ENCODE measurements at places on chromosomes 1 and 21. TPM values are rescaled to one million over a fixed set of nuclear protein-coding genes. Genes with fewer than 3 reads are reported as not detected.
A peak's percentile ranks its signal among the peaks of the same experiment; 100 is the strongest.

Gene OR6N1
- not detected for total RNA-seq

Gene EGLN1
- 51.7 TPM for total RNA-seq

DNA sequence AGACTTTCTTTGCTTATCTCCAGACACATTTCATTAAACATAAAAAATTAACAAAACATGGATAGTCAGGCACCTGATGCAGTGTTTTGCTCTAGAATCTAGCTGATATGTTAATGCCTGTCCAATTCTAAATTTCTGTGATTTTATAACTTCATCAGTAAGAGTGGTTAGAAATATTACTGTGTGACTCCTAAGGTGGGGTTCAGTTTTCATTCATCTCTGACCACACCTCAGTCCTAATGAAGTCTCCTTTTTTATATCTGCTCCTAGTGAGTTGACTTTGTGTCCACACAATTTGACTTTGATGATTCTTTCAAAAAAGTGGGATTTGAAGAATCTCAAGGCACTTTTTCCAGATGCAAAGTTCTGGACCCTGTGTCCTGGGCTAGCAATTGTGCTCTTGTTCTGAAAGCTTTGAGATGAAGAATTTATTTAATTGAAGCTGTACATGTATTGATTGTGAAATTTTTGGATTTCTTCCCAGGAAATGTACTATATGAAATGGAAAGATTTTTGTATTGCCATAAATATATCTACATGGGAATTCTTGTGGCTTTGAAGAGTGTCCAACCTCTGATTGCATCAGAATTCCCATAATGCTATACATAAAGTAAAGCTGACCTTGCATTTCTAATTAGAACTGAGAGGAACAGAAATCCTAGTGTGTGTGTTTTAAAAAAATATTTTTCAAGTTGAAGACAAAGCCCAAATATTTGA is 111.2 kb downstream of the GIPC2 start:
- no peaks in the 10 kb centered on the region for H3K27me3 ChIP-seq
- no peaks in the 10 kb centered on the region for H3K4me1 ChIP-seq
- no peaks in the 10 kb centered on the region for H3K36me3 ChIP-seq
- H3K27ac ChIP-seq = no peak overlapping the region

GRCh38 chr21:31186916-31187315 is 148.6 kb upstream of the KRTAP19-8 start:
- H3K4me1 ChIP-seq = no peaks in the 10 kb centered on the region
- H3K27ac ChIP-seq = no peak overlapping the region
- H3K36me3 ChIP-seq = no peaks in the 10 kb centered on the region
- no peak overlapping the region for H3K4me3 ChIP-seq
- peaks cover 5% of the 10 kb centered on the region for H3K27me3 ChIP-seq

GRCh38 chr1:234325878-234326496 is 47.3 kb upstream of the COA6 start:
- H3K27me3 ChIP-seq = no peaks in the 10 kb centered on the region
- H3K4me3 ChIP-seq = peak overlapping the region; percentile 25
- no peaks in the 10 kb centered on the region for H3K36me3 ChIP-seq
- no peak overlapping the region for H3K27ac ChIP-seq
- DNase-seq = no peak
- H3K4me1 ChIP-seq = peaks cover 7% of the 10 kb centered on the region

DNA sequence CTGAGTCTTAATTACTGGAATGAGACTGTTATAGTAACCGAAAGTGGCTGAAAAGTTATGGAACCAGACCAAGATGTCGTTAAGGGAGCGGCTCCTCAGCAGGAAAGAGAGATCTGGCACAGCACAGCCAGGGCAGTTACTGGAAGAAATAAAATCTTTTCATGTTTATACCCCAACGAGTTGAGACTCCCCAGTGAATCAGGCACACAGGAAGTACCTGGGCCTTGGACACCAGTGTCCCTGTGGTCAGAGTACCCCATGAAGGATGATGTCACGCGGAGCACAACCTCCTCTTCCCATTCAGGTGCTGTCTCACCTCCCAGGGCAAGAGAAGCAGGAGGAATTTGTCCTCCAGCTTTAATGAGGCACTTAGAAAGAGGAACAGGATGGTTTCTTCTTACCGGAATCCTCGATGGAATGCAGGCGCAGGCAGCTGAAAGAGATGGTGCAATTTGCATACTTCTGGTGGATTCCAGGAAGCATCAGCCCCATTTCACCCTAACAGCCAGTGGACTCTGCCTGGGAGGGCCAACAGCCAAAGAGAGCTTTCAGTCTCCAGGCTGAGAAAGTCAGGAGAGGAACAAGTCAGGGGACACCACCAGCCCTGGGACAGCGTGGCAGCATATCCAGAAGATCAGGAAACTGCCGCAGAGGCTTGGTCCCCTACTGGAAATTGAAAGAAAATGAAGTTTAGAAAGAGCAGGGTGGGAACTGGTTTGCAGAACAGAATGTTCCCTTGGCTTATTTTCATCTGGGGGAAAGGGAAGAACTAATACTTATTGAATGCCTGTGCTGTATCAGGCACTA is 35.9 kb upstream of the CTTNBP2NL start:
- peak overlapping the region; percentile 85 for H3K27ac ChIP-seq
- H3K36me3 ChIP-seq = no peaks in the 10 kb centered on the region
- no peaks in the 10 kb centered on the region for H3K4me1 ChIP-seq
- peak overlapping the region; percentile 27 for H3K4me3 ChIP-seq

DNA sequence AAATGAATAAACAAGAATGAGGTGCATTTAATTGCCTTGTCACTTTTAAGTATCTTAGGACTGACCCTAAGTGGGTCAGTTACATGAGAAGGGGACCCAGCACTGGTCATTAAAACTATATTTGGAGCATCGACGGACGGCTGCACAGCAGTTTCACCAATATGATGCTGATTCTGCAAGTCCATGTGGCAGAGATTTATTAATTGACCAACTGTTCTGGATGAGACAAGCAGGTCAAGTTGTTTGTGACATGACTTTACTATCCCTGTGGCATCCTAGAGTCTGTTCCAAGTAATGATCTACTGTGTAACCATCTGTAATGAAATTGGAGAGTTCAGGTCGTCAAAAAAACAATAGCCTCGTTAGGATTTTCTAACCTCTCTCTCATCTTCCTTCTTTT is 9.5 kb downstream of the AMPD1 start:
- no peak overlapping the region for H3K27ac ChIP-seq
- no peak for DNase-seq
- H3K27me3 ChIP-seq = no peaks in the 10 kb centered on the region
- no peaks in the 10 kb centered on the region for H3K4me1 ChIP-seq
- H3K4me3 ChIP-seq = no peak overlapping the region
- no peaks in the 10 kb centered on the region for H3K36me3 ChIP-seq

DNA sequence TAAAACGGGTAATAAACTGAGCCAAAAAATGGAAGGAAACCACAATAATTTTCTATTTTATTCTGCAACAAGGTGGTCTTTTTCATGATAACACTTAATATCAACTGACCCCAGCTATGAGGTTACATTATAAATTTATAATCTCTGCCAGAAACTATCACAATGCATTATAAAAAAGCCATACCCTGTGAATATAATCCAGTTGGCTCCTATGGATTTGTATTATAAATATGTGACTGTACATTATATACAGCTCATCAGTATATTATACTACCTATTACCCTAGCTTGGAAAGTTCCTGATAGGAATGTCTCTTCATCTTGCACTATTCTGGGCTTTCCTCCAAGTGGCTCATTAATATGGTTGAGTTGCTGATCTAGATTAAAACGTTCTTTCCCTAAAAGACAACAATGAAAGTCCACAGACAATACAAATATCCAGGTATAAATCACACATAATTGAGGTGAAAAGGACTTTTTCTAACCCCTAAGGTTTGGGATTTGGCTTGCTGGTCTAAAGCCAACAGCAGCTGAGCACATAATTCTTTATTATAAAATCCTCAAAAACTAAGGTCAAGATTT is 487.7 kb downstream of the TTLL7 start:
- no peak overlapping the region for H3K27ac ChIP-seq
- no peak overlapping the region for H3K4me3 ChIP-seq
- no peaks in the 10 kb centered on the region for H3K36me3 ChIP-seq
- H3K4me1 ChIP-seq = peaks cover 28% of the 10 kb centered on the region
- no peaks in the 10 kb centered on the region for H3K27me3 ChIP-seq

DNA sequence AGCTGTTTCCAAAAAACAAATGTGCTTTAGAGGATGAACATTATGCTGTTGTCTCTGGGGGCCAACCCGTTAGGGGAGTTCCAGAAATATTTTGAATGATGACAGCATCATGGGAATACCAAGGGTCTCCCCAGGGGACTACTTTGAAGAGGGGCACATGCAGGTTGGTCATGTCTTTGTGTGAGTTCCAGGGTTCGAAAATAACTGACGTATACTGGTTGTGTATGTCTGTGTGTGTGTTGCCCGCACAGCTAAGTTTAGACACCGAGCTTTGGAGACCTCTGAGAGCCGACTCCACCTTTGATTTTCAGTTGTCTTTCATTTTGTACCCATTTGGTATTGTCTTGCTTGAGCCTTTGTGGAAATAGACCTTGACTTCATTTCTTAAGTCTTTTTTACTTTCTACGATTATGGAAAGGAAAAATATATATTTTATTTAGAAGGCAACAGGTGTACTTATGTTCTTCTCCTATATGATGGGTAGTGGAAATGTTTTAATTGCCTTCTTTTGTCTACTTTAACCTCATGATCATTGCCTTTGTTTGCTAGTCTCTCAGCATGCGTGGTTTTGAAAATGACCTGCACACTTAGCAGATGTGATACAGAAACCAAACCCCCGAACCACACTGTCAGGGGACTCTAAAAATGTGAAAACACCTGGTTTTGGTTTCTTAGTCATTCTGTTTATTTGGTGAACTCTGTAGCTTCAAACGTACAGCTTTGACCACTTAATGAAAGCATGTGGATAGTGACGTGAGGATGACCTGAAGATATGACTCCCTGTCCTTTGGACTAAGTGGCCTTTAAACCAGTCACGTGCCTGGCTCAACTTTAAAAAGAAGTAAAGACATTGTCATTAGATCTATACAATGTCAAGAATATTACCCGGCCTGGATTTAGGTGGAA is 56.5 kb downstream of the GALNT2 start:
- H3K4me3 ChIP-seq = no peak overlapping the region
- peaks cover 19% of the 10 kb centered on the region for H3K4me1 ChIP-seq
- H3K27me3 ChIP-seq = no peaks in the 10 kb centered on the region

DNA sequence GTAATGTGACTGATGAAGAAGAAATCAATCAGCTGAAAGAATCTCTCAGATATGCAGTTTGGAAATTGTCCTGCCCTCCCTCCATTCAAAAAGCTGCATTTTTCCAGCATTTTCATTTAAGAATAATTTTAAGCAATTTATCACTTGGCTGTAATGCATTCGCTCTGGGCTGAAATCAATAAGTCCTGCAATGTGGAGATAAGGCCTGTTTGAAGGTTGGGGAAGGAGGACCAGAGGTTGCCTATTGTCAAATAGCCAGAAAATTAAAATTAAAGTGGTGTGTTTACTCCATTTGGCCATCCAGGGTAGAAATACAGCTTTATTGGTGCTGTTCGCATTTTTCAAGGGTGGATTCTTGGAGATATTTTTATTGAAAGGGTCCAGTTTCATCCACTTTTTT is 187.6 kb upstream of the NFIA start:
- no peak overlapping the region for H3K4me3 ChIP-seq
- no peaks in the 10 kb centered on the region for H3K27me3 ChIP-seq
- H3K27ac ChIP-seq = no peak overlapping the region
- H3K36me3 ChIP-seq = no peaks in the 10 kb centered on the region
- no peaks in the 10 kb centered on the region for H3K4me1 ChIP-seq
